ENCODE measurements at places on chromosomes 1 and 21.

GRCh38 chr21:39595465-39595864 lies 17.3 kb upstream of the B3GALT5 start:
- no peak for DNase-seq

- DNase-seq = no peak
These were observed 176.2 kb downstream of the ROR1 start for GRCh38 chr1:63950023-63950422.

DNA sequence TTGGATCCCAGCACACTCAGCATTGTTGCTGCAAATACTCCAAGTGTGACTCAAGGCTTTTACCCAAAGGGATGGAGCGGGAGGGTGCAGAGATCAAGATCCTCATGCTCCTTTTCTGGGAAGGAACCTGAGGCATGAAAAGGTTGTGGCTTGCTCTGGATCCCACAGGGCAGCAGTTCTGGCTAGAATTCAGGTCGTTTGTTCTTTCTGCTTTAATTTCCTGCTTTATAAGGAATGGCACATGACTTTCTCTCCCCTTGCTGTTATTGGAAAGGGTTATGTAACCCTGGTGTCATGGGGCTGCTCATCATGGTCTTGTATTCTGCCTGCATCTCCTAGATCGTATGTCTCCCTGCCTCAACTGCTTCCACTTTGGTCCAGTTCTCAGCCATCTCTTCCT lies 101.6 kb downstream of the NOS1AP start:
- DNase-seq = no peak

DNA sequence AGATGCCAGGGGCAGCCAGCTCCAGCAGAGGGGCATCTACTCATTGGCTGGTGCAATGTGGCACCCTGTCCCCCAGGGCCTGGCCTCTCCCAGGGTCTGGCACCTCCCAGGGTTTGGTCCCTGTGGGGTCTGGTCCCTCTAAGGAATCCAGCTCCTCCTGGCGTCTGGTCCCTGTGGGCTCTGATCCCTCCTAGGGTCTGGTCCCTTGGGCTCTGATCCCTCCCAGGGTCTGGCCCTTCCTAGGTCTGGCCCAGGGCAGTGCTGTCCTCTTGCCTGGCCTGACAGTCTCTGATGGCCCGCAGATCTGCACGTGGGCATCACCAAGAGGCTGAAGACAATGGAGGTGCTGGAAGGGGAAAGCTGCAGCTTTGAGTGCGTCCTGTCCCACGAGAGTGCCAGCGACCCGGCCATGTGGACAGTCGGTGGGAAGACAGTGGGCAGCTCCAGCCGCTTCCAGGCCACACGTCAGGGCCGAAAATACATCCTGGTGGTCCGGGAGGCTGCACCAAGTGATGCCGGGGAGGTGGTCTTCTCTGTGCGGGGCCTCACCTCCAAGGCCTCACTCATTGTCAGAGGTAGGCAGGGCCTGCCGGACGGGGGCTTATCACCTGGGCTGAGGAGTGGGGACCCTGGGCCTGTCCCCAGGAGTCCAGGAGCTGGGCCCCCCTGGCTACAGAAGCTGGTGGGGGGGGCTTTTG lies 73.9 kb downstream of the OBSCN start:
- DNase-seq = no peak

GRCh38 chr1:216690603-216691002 lies 32.6 kb downstream of the ESRRG start:
- no peak for DNase-seq

All from GM20000 (cell line).